ENCODE measurements at places on chromosomes 7 and 10.

DNA sequence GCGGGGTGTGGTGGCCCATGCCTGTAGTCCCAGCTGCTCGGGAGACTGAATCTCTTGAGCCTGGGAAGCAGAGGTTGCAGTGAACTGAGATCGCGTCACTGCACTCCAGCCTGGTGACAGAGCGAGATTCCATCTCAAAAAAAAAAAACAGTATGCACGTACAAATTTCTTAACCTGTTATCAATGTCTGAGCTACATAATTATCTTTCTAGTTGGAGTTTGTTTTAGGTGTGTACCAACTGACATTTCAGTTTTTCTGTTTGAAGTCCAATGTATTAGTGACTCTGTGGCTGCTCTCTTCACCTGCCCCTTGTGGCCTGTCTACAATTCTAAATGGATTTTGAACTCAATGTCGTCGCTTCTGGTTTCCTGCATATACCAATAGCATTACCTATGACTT, 40.3 kb downstream of the CD36 start:
- no peak for DNase-seq

DNA sequence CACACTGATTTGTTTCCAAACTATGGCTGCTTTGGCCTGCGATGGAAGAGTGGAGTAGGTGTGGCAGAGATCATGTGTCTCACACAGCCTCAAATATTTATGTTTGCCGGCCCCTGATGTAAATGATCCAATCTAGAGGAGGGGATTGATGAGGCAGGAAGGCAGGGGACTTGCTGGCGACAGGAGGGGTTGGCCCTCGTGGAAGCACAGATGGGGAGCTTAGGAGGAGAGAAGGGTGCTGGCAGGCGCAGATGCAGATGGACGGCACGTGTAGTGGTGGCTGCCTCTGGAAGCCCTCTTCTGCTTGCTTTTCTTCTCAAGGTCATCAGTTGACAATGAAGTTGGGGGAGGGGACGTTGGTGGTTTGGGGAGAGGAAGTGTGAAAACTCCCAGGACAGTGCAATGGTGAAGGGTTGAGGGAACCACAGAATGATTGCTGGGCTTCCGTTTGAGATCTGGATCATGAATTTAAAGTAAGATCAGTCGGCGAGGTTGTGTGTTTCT, 15.4 kb downstream of the COL13A1 start:
- no peak for DNase-seq

DNA sequence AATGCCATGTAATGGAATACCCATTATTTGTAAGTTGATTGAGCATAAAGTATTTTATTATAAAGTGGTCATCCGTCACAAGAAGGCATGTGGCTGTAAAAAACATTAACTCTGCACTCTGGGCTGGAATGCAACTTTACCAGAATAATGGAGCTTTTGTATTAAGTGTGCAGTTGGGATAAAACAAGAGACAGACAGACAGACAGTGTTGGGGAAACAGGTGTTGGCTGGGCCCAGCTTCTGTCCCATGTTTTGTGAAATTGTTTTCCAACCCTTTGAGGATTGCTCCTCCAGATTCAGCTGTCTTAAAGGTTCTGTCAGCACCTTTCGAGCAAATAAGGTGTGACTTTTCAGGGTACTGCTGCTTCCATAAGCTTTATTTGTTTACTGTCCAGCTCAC, 67.9 kb upstream of the NFKB2 start:
- DNase-seq, result no peak

DNA sequence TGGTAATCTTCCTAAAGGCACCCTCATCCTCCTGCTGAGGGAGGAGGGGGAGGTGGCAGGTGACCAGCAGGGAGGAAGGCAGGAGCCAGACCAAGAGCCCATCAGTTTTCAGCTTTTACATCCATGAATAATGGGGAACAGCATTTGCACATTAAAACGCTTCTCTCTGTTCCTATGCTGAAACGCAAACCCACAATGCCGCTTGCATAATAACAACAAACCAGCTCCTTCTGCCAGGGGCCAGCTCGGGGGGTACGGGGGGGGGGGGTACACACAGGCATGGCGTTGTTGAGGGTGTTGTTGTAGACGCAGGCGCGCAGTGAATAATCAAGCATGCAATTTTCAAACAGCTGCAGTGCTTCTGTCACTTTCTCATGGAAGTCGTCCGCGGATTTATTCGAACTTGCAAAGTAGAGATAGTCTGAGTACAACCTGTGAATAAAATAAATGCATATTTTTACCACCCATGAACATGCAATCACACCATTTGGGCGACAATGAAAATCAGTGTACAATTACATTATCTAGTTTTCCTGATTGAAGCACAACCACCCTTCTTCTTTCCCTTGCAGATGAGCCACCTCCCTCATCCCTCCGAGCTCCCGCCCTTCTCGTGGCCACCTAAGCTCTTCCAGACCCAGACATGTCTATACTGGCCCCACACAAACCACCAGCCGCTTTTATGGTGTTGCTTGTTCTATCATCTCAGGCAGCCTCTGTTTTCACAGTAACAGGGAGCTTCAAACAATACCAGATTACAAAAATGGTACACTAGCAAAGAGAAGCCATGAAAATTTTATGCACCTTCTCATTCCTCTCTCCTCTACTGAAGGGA, 72.2 kb downstream of the CHST15 start:
- DNase-seq, result no peak
